ENCODE measurements at places on chromosomes 16 and 17.

GRCh38 chr16:53822936-53823529 lies 119.1 kb downstream of the FTO start:
- DNase-seq = peak; percentile 14

GRCh38 chr17:31856750-31857149 lies 2.3 kb downstream of the COPRS start:
- DNase-seq = no peak

- DNase-seq = no peak
Measured at GRCh38 chr17:67139784-67140665, 95.7 kb downstream of the CACNG1 start.

DNA sequence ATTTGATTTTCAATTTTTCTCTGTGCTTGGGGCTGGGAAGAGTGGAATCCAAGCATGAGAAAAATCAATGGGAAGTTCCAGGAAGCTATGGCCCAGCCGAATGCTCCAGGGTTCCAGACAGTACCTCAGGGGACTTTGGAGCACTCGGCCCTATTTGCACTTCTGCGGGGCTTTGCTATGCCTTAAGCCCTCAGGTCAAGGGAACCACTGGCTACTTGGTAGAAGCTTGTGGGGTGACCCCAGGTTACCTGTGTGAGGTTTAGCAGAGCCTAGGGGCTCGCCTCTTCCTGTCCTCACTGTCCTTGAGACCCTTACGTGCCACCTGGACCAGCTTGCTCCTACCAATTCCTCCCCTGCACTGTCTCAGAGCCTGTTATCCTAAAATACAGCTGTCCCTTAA lies 121.3 kb downstream of the MGAT5B start:
- no peak for DNase-seq

GRCh38 chr17:27354491-27355081 lies 60.7 kb downstream of the WSB1 start:
- DNase-seq = peak; percentile 23

DNA sequence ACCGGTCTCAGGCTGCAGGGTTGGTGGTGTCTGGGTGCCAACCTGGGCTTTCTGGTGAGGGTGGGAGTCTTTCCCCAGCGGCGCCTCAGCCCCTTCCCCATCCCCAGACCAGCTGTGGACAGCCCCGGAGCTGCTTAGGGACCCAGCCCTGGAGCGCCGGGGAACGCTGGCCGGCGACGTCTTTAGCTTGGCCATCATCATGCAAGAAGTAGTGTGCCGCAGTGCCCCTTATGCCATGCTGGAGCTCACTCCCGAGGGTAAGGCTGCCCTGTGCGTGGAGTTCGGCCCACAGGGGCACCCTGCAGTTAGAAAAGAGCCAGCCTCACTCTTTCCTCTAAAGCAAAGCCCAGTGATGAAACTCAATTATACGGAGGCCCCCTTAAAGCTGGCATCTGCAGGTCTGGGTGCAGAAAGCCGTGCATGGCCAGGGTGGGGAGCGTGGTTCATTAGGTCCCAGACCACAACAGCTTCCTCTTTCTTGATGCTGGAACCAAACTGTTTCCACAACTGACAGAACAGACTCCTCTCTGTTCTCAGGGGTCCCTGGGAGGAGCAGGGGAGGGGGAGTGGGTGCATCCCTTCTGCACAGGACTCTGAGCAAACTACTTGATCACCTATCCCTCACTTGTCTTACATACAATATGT lies 10.7 kb downstream of the GUCY2D start:
- DNase-seq = no peak

- DNase-seq = no peak
Measured at GRCh38 chr16:68399456-68399855, 48.9 kb downstream of the SMPD3 start.

- no peak for DNase-seq
Measured at GRCh38 chr16:72236866-72237265, 64.9 kb upstream of the PMFBP1 start.

GRCh38 chr16:9340526-9341256 lies 249.2 kb downstream of the HAPSTR1 start:
- no peak for DNase-seq

DNA sequence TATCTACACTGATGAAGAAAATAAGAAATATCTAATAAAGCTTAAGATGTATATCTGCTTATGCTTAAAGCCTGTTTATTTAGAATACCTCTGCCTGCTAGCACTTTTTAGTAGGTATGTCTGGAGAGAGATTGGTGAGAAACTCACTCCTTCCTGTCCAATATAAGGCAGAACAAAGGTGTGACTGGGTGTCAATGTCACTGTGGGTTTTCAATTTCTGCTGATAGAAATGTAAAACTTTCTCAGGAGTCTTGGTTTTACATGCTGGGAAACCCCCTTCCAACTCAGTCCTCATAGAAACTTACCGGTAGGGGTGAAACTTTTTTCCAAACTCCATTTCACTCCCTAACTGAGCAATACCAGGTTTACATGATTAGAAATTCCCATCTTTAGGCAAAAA lies 17.8 kb upstream of the MPHOSPH6 start:
- no peak for DNase-seq

DNA sequence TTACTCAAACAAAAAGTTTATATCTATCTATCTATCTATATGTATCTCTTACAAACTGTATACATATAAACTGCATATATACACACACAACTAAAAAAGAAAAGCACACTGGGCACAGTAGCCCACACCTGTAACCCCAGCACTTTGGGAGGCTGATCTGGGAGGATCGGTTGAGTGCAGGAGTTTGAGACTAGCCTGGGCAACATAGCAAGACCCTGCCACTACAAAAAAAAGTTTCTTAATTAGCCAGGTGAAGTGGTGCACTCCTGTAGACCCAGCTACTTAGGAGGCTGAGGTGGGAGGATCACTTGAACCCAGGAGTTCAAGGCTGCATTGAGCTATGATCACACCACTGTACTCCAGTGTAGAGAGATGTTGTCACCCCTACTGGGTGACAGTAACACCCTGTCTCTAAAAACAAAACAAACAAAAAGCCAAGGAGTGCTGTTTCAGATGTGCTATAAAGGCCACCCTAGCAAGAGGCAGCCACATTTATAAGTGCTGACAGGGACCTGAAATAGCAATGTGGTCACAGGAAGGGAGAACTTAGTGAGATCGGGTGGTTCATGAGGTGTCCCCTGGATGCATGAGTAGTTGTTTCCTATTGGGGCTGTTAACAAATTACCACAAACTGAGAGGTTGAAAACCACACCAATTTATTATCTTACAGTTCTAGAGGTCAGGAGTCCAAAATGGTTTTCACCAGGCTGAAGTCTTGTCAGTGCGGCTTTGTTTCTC lies 4.8 kb downstream of the CD2BP2 start:
- no peak for DNase-seq

- DNase-seq = peak; percentile 61
Measured at GRCh38 chr17:7560172-7561027, 1.3 kb upstream of the SENP3 start.

DNA sequence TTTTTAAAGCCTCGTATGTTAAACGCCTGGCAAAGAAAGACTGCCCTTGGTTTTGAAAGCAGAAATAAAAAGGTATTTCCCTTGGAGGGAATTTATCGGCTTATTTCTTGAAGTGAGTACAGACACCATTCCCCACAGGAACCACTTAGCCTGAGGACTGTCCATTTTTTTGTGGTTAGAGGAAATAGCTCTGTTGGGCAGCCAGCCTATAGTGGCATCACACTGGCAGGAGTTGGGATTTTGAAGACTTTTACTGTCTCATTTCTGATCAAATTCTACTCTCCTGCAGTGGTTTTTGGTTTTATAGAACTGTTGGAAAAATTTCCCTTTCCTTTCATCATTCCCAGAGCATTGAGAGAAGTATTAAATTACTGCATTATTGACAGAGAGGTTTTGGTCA lies 34.1 kb upstream of the CDC6 start:
- no peak for DNase-seq

GRCh38 chr17:63345611-63346010 lies 100.5 kb downstream of the CYB561 start:
- DNase-seq = no peak

GRCh38 chr17:73719588-73720071 lies 75.4 kb upstream of the SDK2 start:
- no peak for DNase-seq

DNA sequence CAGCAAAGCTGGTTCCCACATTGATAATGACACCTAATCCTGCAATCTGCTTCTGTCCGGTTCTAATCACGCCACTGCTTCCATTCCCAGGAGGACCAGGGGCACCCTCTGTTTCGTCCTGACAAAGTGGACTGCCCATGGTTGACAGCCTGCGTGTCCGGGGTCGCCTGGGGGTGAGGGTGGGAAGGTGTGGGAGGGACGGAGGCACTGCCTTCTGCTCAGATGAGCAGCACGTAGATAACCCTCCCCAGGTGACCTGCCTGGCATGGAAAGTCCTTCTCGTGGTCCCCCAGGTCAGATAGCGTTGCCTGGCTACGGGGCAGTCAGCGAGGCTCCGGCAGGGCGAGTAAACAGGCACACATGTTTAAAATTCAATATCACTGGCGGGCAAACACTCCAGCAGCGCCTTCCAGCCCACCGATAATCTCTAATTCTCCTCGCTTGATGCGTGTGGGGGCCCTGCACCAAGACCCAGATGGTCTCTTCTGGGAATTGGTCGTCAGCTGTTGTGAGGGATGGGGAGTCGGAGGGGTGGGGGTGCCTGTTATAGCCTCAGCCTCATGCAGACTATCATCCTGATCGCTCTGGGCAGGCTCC lies 132.2 kb downstream of the RAP1GAP2 start:
- no peak for DNase-seq

- no peak for DNase-seq
Measured at GRCh38 chr17:44146375-44147346, 4.9 kb downstream of the HROB start.

GRCh38 chr17:35214631-35215273 lies 20.6 kb upstream of the SLC35G3 start:
- DNase-seq = peak; percentile 60

- no peak for DNase-seq
Measured at GRCh38 chr17:45116434-45117016, 15.8 kb downstream of the PLCD3 start.

GRCh38 chr16:12600116-12600515 lies 203.6 kb downstream of the CPPED1 start:
- DNase-seq = no peak

GRCh38 chr17:49694847-49695697 lies 12.7 kb downstream of the SLC35B1 start:
- peak; percentile 78 for DNase-seq

DNA sequence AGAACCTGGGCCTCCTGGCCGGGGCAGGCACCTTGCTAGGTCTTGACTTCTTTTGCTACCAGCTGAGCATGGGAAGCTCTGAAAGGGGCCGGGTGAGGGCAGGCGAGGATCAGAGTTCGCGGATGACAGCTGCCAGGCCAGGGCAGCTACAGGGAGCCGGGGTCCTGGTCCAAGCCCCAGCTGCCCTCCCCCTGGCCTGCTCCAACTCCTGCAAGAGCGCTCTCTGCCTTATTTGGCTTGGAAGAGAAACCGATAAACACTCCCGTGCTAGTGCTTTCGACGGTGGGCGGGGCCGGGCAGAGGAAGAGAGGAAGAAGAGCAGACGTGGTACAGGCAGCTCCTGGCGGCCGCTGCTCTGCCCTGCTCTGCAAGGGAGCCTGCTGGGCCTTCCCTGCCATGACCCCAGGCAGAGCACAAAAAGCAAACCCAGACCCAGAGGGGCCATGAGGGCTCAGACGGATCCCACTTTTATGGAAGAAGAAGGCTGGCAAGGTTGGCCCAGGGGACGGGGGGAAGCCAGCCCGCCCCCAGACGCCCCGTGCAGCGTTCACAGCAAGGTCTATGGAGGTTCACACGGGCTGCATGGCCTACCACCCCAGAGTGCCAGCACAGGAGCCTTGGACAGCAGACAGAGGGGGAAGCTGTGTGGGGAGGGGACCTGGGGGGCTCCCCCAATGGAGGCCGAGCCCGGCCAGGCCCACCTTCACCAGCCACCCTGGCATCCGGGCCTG lies 25.6 kb downstream of the PIEZO1 start:
- peak; percentile 79 for DNase-seq

DNA sequence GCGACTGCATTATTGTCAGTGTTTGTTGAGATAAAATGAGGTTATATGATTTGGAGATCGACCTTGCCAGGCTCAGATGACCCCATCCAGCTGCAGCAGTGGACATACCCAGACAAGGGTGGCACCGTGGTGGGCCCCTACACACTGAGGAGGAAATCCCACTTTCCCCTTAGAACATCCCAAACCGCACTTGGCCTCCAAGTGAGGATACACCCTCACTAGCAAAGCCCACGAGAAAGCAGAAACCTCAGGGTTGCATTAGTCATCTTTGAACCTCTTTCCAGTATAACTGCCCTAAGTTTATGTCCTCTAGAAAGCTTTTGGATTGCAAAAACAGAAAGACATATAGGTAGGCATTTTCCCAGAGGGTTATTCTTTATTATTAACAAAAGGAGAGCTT lies 101.5 kb downstream of the CLEC16A start:
- DNase-seq = no peak

DNA sequence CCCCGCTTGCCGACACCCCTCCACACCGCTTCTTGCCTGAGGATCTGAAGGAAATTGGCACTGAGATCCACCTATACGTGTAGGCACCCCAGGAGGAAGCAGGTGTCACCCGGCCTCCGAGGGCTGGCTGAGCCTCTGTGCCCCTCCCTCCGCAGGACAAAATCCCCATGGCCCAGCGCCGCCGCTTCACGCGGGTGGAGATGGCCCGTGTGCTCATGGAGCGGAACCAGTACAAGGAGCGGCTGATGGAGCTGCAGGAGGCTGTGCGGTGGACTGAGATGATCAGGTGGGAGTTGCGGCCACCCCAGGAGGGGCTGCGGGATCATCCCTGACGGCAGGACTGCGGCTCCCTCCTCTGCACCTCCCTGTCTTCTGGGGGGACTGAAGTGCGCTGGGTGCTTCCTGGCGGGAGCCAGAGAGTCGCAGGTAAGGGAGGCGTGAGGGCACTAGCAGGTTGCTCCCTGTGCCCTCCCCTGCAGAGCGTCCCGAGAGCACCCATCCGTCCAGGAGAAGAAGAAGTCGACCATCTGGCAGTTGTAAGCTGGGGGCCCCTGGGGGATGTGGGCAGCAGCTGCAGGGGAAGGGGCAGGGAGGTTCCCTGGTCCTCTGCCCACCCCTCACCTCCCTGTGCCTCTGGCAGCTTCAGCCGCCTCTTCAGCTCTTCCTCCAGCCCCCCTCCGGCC lies 9.0 kb downstream of the NME3 start:
- no peak for DNase-seq

- DNase-seq = no peak
Measured at GRCh38 chr17:5563456-5563855, 20.9 kb downstream of the NLRP1 start.

DNA sequence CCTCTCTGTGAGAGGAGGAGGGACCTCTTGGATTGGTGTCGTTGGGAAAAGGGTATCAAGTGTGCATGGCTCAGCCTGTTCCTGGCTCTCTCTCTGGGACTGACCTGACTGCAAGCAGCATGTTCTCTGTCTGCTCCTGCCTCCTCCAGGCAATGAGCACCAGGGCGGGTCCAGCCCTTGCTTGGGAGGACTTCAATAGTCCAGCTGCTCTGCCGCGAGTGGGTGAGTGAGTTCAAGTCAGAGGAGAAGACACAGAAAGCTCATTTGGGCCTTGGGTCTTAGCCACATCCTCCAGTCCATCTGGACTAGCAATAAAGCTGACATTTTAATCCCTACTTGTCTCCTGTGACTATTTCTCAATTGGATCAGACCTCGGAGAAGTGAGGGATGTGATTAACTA lies 25.2 kb upstream of the TNS4 start:
- no peak for DNase-seq

GRCh38 chr17:82776454-82776853 lies 24.6 kb downstream of the TBCD start:
- DNase-seq = no peak

- no peak for DNase-seq
Measured at GRCh38 chr17:4679658-4680057, 24.3 kb downstream of the PELP1 start.

GRCh38 chr17:42848093-42848492 lies 2.9 kb upstream of the AOC3 start:
- DNase-seq = no peak

GRCh38 chr17:37598145-37598544 lies 11.1 kb downstream of the SYNRG start:
- no peak for DNase-seq
